Stimulated activated CD8-positive, alpha-beta memory T cell treated with anti-CD3 and anti-CD28 coated beads, Interleukin-12 subunit alpha, Interleukin-12 subunit beta, amount 100 ng/mL, for 4 hours (primary cell): ENCODE measurements at places on chromosomes 1 and 21.

DNA sequence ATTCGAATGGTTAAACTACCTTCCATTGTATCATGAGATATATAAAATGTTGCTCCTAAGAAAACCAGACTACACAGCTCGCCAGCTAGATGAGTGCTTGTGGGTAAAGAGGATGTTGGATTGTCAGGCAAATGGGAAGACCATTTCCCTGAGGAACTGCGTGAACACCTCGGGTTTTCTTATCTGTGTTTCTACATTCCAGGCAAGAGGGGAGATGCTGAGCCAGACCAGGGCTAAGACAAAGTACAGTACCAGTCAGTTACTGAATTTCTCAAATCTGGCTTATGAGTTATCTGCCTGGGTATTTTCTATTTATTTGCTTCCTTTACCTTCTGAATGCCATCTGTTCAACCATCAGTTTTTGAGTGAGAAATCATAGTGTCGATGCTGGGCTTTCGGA is 170.8 kb downstream of the PLA2G4A start:
- no peak for DNase-seq

DNA sequence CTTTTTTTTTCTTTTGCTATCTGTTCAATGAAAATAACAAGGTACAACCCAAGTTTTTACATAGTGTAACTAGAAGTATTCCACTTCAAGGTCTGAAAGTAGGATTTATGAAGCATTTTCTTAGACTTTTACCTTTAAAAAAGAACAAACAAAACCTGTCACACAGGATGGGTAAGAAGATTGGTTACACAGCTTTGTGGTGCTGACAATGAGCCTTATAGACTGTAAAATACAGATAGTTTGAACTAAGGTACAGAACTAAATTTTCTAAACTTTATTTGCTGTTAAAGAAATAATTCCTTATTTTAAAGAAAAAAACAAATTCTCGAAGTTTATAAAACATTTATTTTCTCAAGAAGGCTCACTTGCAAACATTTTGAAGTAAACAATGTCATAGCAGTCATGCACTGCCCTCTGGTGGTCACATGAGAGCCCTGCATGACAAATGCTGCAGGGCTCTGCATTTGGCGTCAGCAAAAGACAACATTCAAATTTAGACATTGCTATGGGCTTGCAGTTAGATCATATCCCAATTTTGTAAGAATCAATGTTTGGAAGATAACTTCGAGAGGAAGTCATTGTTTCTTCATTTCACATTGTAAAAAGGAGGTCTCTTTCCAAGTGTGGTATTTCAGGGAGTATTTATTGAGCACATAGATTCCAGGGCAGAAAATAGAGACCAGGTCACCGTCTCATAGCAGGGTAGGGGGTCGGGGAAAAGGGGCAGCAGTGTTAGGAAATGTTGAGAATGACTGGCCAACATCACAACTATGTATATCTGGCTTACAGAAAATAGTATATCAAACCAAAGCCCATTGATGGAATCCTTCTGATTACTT is 115.3 kb upstream of the FMN2 start:
- DNase-seq, result no peak

- peak; percentile 47 for DNase-seq
These were observed 40.0 kb upstream of the MAGOH start for GRCh38 chr1:53278298-53278725.

- DNase-seq, result no peak
These were observed 147.8 kb upstream of the MAP1LC3C start for GRCh38 chr1:242146652-242147051.

GRCh38 chr1:7591565-7591964 is 179.5 kb upstream of the VAMP3 start:
- no peak for DNase-seq

DNA sequence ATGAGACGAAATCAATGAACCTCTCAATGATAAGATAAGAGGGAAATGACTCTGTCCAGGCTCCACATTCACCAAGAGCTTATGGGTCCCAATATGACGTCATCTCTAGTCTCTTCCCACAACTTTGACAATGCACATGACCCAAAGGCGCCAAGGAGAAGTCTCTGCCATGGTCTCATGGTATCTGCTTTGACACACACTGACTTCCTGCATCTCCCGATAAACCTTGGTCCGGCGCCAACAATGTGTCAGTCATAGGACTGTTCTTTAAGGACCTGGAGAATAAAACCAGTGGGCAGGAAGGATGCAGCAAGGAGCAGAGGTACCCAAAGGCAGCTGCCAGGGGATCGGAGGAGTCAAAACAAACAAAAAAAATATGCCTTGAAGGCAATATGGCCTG is 46.9 kb upstream of the TMEM51 start:
- no peak for DNase-seq

DNA sequence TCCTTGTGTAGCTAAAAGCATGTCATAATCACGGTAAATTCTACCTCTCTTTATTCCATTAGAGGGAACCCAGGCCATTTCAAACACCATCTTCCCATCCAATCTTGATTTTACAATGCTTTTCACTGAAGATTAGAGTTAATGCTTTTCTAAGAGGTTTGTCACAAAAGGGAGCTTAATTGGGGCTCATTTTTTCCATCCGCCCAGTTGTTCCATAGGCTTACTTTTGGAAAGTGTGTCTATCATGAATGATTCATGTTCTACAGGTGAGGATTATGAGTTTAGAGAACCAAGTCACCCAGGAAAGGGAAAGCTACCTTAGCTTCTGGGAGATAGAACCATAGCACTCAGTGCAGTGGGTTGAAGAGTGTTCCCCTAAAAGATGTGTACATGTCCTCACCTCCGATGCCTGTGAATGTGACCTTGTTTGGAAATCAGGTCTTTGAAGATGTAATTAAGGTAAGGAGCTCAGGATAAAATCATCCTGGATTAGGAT is 286.9 kb upstream of the RUNX1 start:
- DNase-seq, result no peak

DNA sequence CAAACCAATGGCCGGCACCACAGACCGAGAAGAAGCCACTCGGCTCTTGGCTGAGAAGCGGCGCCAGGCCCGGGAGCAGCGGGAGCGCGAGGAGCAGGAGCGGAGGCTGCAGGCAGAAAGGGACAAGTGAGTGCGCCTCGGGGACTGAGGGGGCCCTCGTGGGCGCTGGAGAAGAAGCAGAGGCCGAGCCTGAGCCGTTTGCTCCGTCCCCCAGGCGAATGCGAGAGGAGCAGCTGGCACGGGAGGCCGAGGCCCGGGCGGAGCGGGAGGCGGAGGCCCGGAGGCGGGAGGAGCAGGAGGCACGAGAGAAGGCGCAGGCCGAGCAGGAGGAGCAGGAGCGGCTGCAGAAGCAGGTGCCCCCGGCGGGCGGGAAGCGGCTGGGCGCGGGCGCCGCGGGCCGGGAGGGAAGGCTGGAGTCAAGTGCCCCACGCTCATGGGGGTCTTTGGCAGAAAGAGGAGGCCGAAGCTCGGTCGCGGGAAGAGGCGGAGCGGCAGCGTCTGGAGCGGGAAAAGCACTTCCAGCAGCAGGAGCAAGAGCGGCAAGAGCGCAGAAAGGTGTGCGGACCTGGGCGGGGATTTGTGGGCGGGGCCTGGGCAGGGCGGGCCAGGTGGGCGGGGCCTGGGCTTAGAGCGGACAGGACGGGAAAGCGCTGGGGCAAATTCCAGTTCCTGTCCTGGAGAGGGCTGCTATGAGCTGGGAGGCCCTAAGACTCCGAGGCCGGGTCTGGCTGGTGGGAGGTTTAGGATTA is 22.7 kb downstream of the MAP7D1 start:
- DNase-seq, result no peak

- no peak for DNase-seq
These were observed 63.0 kb downstream of the DISP3 start for GRCh38 chr1:11541956-11542355.

- DNase-seq, result no peak
These were observed 505.8 kb downstream of the SMYD3 start for GRCh38 chr1:246001142-246001836.

DNA sequence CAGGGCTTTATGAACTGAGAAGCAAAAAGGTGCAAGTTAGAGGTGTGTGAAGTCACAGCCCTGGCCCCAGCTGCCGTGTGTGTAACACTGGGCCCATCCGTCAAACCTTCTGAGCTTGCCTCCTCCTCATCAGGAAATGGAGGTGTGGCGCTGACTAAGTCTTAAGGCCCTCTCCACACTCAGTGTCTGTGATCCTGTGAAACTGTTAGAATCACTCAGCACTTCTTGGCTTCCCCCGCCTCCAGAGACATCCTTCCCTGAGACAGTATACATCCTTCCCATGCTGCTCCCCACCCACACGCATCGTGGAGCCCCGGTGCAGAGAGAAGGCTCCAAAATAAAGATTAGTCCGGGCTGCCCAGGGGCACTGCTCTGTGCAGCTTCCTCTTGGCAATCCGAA is 33.3 kb downstream of the LRP8 start:
- DNase-seq, result peak; percentile 6

DNA sequence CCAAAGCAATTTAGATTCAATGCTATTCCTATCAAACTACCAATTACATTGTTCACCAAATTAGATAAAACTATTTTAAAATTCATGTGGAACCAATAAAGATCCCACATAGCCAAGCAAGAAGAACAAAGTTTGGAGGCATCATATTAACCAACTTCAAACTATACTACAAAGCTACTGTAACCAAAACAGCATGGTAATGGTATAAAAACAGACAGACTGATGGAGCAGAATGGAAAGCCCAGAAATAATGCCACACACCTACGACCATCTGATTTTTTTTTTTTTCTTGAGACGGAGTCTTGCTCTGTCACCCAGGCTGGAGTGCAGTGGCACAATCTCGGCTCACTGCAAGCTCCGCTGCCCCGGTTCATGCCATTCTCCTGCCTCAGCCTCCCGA is 7.1 kb downstream of the ZNF124 start:
- no peak for DNase-seq

GRCh38 chr1:193322211-193322610 is 135.8 kb upstream of the B3GALT2 start:
- no peak for DNase-seq
